AG09309 (cell line): ENCODE measurements at places on chromosomes 16 and 17.

DNA sequence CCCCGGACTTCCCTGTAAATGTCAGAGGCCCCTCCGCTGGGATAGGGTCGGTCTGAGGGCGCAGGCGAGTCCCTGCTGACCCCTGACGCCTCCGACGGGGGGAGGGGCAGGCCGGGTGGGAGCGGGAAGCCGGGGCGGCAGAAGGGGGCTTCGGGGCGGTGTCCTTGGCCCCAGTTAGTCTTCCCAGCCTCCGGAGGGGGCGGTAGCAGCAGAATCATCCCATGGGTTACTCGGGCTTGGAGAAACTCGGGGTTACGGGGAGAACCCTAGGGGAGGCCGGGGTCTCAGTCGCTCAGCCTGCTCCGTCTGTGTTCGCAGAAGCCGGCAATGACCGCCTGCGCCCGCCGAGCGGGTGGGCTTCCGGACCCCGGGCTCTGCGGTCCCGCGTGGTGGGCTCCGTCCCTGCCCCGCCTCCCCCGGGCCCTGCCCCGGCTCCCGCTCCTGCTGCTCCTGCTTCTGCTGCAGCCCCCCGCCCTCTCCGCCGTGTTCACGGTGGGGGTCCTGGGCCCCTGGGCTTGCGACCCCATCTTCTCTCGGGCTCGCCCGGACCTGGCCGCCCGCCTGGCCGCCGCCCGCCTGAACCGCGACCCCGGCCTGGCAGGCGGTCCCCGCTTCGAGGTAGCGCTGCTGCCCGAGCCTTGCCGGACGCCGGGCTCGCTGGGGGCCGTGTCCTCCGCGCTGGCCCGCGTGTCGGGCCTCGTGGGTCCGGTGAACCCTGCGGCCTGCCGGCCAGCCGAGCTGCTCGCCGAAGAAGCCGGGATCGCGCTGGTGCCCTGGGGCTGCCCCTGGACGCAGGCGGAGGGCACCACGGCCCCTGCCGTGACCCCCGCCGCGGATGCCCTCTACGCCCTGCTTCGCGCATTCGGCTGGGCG is 542 bp downstream of the GUCY2D start:
- no peak for DNase-seq

GRCh38 chr17:9209781-9210370 is 188.6 kb downstream of the NTN1 start:
- DNase-seq, result no peak

DNA sequence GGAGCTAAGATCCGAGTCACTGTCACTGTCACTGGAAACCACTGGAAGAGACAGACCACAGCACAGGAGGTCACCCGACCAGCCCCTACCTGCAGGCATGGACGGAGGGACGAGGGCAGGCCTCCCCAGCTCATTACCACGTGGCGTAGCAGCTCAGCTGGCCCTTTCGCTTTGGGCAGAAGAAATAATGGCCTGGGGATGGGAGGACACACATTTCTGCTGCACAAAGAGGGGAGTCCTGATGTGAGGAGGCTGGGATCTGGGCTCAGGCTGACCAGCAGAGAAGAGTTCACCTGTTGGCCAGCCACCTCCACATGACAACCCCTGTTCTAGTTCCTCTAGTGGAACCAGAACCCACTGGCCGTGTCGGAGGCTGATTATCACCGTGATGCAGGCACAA is 38.2 kb upstream of the DOC2B start:
- no peak for DNase-seq

GRCh38 chr17:79218175-79218824 is 143.7 kb downstream of the ENGASE start:
- no peak for DNase-seq

DNA sequence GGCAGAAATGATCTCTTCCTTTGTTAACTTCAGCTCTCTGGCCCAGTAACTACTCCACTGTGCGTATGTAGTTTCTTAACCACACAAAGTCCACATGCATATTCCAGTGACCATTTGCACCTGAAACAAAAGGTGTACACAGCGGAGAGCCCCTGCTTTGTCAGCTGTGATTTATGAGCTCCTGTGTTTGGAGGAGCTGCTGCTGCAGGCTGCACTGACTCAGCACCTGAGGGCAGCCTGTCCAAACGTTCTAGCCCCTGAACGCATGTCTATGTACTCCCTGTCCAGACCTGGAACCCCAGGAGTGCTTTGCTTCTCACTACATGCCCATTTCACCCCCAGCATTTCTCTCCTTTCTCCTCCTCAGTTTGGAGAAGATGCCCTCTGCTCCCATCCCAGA is 216.1 kb downstream of the ABCC12 start:
- no peak for DNase-seq

GRCh38 chr17:76570877-76571471 is 14.7 kb downstream of the ST6GALNAC2 start:
- no peak for DNase-seq

DNA sequence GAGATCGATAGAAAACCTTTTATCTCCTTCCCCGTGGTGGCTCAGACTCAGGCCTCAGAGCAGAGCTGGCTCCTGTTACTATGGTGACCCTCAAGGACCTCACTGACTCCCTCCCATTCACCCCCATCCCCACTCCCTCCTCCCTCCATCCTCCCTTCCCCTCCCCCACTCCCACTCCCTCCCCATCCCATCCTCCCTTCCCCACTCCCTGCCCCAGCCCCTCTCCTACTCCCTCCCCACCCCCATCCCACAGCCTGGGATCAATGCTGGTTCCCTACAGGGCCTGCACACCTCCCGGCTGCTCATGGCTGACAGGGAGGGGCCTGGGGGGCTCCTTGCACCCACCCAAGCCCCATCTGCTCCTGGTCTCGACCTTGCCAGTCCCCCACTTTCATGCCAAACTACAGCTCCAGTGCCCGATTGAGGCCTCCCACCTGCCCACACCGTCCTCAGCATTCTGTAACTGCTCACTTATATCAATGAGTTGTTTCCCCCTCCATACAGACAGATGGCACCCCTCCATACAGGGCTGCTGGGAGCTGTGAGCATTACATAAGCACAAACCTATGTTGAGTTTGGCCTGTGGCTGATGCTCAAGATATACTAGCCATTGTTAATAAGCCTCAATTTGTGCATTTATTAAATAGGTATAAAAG is 11.6 kb upstream of the RAI1 start:
- DNase-seq, result no peak
